Stimulated activated CD4-positive, alpha-beta T cell treated with anti-CD3 and anti-CD28 coated beads, Interleukin-4, amount 100 ng/mL, for 4 hours (primary cell): ENCODE measurements at places on chromosomes 16 and 17.

DNA sequence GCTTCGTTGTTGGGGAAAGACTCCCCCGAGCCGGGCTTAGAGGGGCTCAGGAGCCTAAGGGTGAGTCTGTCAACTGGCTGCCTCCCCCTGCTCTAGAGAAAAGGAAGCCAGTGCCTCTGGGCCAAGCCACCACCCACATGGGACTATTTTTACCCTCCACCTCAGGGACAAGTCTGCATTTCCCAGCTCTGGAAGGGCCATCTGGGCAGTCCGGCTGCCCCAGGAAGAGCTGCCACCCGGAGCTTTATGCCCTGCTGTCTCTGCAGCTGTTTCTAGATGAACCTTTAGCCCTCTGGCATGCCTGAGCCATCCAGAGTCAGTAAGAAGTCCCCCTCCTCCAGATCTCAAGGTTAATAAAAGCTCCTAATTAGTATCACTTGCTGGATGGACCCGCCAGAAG is 5.3 kb upstream of the RPRML start:
- no peak for DNase-seq

DNA sequence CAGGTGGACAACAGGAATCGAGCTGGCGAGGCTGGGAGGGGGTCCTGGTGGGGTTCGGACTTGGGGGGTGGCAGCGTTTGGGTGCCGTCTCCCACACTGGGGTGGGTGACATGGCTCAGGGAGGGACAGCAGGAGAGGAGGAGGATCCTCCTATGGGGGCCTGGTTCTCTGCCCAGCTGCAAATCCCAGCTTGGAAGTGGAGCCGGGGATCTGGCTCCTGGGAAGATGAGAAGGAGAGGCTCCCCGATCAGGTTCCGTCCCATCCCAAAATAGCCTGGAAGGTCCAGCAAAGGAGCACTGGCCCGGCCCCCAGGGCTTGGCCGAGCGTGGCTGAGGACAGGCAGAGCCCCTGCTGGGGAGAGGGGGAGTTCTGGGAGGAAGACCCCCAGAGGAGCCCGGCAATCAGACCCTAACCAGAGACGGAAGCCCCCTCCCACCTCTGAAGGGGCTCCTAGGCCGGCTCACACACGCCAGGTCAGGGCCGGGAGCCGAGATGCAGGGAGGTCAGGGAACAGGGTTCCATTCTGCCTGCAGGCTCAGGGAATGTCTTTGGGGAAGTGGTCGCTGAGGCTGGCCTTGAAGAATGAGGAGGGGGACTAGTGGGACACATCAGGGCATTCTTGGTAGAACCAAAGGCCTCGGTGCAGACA is 143.7 kb downstream of the ENGASE start:
- no peak for DNase-seq

- DNase-seq: peak; percentile 40
These were observed 727 bp upstream of the MBTPS1 start for GRCh38 chr16:84117494-84117843.

GRCh38 chr16:74448990-74449389 is 27.7 kb upstream of the CLEC18B start:
- no peak for DNase-seq

DNA sequence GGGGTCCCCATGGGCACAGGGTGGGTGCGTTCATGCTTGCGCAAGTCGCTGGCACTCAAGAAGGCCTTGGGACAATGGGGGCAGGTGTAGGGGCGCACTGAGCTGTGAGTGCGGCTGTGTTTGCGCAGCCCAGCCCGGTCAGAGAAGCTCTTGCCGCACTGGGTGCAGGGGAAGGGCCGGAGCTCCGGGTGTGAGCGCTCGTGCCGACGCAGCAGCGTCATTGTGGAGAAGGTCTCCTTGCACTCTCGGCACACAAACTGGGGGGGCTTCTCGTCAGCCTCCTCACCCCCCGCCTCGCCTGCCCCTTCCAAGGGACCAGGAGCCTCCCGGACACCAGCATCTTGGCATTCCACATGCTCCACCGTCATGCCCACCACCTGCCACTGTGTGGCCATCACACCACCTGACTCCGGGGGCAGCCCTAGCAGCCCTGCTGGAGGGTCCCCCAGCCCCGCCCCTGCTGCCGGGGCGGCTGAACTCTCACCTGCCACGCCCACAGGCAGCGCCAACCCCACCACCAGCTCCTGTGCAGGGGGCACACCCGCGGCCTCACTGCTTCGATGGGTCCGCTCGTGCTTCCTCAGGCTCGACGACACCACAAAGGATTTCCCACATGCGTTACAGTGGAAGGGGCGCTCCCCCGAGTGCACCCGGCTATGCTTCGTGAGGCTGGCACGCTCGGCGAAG is 12.8 kb downstream of the ZNF668 start:
- no peak for DNase-seq
